MCF 10A (cell line): ENCODE measurements at places on chromosomes 13 and 19.

- DNase-seq: no peak
Measured at GRCh38 chr13:40583738-40584137, 82.7 kb downstream of the FOXO1 start.

GRCh38 chr19:40193587-40193849, 2.3 kb downstream of the MAP3K10 start:
- DNase-seq: no peak

- no peak for DNase-seq
Measured at GRCh38 chr19:31104451-31104850, 244.8 kb downstream of the TSHZ3 start.

- DNase-seq: no peak
Measured at GRCh38 chr19:11102944-11103343, 13.7 kb downstream of the LDLR start.

DNA sequence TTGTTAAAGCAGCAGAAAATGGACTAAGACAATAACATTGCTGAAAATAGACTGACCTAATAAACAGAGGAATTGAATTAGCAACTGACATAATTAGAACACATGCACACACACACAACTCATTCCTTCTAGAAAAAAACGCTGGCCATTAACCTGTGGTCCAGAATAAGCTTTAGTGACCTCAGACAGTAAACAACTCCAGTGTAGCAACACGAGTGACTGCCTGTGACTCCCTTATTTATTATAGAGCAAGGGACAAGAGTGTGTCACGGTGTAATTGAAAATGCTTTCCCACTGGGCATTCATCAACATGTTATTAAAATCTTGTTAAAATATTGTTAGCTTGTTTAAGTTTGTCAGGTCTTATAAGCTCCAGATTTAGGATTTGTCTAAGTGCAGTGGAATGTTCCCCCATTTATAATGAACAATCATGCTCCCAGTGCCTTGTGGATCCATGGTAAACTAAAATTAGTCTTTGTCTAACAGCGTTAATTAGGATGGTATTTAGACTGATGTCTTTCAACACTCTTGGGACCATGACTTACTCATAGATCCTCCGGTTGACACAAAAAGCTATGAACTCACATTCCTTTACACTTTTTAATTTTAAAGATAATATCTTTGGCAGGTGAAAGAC, 111.7 kb upstream of the IRS2 start:
- DNase-seq: no peak
